Activated CD4-positive, alpha-beta memory T cell treated with anti-CD3 and anti-CD28 coated beads, Interleukin-2, amount 10 ng/mL, durations not matched to agents 7 days and 5 days (primary cell): ENCODE measurements at places on chromosomes 16 and 17. TPM values are rescaled to one million over a fixed set of nuclear protein-coding genes. Genes with fewer than 3 reads are reported as not detected.

The CBLN1 gene
- not detected for total RNA-seq

The GPR139 gene
- not detected for total RNA-seq

DNA sequence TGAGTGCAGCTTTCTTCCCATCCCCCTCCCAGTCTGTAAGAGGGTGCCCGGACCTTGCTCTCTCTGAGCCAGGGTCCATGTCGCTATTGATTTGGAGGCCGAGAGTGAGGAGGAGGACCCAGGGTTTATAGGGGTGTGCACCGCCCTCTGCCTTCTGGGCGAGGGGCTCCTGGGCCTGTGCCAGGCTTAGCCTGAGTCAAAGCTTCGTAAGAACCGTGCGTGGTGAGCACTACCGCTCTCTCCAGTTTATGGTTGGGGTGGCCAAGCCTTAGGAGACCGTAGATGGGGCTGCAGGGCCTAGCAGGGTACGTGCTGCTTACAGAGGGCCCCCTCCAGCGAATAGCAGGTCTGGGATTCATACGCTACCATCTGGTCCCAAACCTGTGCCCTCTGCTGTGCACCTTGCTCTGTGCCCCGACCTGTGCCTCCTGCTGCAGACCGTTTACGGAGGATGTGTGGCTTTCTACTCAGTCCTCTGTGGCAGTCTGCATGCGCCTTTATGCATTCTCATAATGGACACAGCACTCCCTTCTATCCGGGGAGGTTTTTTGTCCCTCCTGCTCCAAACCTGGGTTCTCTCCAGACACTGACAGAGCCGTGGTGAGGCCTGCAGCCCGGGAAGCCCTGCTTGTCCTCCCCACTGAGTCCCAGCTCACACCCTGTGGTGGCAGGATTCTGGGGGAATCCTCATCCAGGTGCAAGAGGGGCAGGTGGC, 54.7 kb downstream of the PGS1 start:
- DNase-seq, result no peak

DNA sequence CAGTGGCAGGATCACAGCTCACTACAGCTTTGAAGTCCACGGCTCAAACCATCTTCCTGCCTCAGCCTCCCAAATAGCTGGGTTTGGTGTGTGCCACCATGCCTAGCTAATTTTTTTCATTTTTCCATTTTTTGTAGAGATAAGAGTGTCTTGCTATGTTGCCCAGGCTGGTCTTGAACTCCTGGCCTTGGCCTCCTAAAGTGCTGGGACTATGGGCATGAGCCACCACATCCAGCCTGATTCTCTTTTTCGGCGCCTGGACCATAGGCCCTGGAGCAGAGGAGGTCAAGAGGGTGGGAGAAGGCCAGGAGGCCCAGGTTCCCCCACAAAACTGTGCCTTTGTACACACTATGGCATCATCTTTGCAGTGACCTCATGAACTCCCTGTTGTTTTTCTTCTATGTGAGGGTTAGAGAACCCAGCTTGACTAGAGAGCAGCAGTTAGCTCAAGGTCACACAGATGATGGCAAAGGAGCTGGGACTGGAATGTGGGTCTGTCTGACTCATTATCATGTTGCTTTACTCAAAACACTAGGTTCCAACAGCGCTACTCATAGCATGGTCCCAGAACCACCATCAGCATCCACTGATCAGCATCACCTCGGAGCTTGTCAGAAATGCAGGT, 16.3 kb downstream of the SCN4A start:
- DNase-seq, result no peak

- DNase-seq, result no peak
These were observed 455.0 kb downstream of the HAPSTR1 start for GRCh38 chr16:9546438-9546786.

GRCh38 chr16:29023279-29024277, 38.7 kb downstream of the LAT start:
- DNase-seq, result no peak

The CCDC40 gene
- total RNA-seq, result not detected
